Muscle of arm (tissue), 14 donors: ENCODE measurements at places on chromosomes 2 and 18.

GRCh38 chr2:211846036-211846400 lies 692.6 kb downstream of the ERBB4 start:
- DNase-seq: no peak

DNA sequence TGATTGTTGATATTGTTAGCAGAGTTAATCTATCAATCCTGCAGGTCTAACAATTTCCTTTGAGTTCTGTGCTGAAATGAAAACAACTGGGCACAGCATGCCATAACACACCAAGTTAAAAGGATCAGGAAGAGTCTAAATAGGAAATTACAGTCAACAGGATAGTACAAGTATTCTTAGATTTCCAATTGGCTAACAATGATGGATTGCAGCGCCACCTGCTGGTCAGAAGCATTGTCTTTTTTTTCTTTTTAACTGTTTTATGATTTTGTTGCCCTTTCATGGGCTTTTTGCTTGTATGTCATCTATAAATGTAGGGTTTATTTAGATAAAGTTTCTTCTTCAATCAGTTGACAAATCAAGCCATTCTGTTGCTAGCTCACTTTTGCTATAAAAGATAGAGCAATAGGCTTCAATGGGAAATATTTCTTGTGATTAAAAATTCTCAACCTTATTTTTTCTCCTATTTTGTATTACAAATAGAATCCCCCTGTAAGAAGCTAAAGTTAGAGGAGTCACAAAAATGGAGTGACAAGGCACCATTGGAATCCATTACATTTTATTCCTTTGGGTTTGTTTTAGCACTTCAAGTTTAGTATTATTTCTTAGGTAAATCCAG lies 40.8 kb upstream of the RPRM start:
- peak; percentile 53 for DNase-seq

DNA sequence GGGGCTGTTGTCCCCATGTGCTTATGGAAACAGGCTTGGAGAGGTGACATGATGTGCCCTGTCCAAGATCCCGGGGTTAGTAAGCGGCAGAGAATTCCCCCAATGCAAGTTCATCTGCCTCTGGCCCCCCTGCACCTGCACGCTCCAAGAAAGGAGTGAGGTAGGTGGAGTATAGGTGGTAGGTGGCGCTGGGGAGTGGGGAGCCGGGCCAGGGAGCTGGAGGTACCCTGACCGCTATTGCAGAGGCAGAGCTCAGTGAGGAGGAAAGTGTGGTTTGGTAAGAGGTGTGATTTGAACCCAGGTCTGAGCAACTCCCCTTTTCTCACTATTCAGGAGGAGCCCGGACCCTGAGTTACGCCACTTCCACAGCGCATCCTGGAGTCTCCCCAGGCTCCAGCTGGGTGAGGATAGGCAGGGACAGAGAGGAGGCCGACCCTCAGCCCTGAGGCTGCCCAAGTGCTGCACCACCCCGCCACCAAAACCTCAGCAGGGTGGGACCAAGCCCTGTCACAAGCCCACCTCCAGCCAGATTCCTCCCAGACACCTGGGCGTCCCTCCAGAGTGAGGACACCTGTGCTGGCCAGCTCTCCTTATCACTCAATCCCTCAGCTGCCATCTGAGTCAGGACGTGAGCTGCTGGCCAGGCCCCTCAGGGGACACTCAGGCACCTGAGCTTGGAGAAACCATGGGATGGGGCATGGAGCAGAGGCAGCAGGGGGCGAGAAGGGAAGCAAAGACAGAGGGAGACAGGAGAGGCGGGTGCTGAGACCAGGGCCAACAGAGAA lies 5.6 kb downstream of the HAAO start:
- DNase-seq: no peak

- DNase-seq: no peak
These were observed 99.3 kb downstream of the ASB1 start for GRCh38 chr2:238525990-238526389.

DNA sequence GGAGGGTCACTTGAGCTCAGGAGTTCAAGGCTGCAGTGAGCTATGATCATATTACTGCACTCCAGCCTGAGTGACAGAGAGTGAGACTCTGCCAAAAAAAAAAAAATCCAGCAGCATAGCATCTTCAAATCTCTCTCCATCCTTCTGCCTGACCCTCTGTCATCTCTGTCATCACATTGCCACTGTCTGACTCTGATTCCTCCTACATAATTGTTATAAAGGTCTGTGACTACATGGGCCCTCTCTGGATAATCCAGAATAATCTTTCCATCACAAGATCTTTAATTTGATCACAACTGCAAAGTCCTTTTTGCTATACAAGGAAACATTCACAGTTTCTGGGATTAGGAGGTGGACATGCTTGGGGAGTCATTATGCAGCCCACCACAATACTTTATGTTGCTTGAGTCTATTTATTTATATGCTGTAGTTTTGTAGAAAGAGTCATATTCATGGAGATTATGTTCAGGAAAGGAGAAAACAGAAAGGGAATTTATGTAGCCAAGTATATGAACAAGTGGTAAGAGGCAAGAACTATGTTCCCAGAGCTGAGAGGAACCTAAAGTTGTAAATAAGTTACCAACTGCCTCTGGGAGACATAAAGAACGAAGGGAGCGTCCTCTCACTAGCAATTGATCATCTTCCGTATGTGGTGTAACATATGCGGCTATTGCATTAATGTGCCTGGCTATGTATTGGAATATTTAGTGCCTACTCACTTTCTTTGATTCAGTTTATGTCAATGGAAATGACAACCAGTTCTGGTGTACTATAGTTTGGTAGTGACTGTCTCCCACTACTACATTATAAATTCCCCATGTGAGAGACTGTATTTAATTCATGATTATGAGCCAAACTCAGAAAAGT lies 21.5 kb downstream of the RND3 start:
- no peak for DNase-seq

- no peak for DNase-seq
These were observed 1215.2 kb upstream of the TMEFF2 start for GRCh38 chr2:193409951-193410350.

GRCh38 chr2:101032084-101032776 lies 30.1 kb downstream of the RPL31 start:
- no peak for DNase-seq

DNA sequence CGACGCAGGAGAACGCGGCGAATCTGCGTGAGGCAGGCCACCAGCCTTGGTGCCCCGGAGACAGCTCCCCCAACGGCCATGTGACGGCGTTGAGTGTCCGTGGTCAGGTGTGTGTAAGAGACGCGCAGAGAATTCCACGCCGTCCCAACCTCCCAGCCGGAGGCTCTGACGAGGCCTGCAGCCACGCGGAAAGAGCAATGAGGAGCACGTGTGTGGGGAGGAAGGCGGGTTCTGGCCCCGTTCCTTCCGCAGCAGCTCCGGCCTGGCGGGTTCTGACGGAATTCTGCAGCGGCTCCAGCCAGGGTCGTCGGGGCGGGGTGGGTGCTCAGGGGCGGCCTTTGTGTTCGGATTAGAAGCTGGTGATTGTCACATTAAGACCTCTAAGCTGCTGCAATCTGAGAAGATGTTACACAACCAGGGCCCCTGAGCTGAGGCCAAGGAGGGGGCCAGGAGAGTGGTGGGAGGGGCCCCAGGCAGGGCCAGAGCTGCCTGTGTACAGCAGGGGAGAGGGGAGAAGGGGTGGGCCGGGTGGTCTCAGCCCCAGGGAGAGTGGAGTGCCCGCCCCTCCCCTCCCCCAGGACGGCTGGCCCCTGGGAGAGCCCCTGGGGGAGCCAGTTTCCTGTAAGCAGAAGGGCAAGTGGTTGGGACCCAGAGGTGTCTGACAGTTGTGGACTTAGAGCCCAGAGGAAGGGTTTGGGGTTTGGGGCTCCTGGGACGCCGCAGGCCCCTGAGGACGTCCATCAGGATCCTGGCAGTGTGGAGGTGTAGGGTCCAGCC lies 5.1 kb upstream of the GAL3ST2 start:
- peak; percentile 65 for DNase-seq

DNA sequence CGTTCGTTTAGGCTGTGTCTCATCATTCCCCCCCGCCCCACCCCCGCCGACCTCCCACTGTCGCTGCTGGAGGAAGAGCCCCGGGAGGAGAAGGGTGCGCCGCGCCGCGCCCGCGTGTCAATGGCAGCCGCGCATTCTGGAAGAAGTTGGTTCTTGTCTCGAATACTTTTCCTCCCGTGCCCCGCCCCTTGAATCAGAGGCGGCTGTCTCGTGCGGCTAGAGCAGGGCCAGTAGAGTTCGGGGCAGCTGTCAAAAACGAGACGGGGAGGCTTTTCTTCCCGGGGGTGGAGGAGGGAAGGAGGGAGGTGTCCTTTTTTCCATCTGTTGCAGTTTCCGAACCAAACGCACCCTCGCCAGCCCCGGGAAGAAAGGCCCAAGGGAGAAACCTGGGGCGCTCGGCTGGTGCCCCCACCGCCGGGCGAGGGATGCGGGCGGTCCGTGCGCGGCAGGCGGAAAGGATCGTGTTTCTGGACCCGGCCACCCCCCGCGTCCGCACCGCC lies 410 bp upstream of the TGIF1 start:
- peak; percentile 78 for DNase-seq

DNA sequence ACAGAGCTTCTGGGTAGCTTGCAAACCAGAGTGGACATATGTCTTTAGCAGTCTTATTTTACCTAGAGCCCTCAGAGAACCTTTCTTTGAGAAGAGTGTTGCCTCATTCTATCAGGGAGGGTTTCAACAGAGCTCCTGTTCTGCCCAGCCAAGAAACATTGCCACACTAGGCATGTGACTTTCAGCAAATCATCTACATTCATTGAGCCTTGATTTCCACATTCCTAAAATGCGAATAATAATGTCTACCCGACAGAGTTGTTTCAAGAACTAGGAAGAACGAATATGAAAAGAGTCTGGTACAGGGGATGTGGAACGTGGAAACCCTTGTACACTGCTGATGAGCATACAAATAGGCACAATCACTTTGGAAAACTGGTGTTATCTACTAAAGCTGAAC lies 7.8 kb upstream of the PRKAG3 start:
- no peak for DNase-seq

DNA sequence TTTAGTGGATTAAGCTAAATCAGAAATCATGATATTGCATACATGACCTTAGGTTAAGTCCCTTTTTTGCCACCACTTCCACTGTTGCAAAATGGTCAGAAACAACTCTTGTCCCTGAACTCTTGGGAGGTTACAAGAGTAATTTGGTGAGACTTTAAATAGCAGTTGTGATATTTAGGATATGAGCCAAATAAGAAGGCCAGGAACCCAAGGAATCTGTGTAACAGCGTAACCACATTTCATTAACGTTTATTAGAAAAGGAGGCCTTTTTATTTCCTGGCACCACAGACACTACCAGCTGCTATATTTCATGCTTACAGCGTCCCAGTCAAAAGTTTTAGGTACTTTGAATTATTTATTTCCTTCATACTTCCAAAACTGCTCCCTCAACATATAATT lies 268.0 kb downstream of the GPD2 start:
- DNase-seq: no peak

DNA sequence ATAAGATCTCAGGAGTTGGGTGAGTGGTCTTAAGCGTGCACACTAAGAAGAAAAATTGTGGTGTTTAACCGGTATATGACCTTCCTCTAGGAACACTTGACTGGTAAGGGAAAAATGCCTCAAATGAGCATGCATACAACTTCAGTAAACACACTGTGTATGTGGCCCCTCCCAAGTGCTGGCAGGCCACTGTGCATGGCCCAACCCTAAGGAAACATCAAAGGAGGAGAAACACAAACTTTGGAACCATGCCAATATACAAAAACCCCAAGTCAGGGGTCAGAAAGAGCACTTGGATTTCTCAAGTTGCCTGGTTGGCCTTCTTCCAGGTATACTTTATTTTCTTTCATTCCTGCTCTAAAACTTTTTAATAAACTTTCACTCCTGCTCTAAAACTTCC lies 308.9 kb upstream of the LRRTM4 start:
- no peak for DNase-seq

DNA sequence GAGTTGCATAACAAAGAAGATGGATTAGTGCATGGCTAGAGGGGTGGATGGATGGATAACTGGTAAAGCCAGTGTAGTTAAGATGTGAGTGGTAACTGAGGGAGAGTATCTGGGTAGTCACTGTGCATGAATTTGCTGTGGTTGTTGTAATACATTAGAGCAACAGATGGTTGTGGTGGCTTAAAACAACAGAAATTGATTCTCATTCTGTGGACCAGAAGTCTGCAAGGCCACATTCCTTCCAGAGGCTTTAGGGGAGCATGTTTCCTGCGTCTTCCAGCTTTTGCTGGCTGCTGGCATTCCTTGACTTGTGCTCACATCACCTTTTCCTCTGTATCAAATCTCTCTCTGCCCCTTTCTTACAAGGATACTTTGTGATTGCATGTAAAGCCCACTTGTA lies 155.4 kb downstream of the ASB1 start:
- DNase-seq: no peak

DNA sequence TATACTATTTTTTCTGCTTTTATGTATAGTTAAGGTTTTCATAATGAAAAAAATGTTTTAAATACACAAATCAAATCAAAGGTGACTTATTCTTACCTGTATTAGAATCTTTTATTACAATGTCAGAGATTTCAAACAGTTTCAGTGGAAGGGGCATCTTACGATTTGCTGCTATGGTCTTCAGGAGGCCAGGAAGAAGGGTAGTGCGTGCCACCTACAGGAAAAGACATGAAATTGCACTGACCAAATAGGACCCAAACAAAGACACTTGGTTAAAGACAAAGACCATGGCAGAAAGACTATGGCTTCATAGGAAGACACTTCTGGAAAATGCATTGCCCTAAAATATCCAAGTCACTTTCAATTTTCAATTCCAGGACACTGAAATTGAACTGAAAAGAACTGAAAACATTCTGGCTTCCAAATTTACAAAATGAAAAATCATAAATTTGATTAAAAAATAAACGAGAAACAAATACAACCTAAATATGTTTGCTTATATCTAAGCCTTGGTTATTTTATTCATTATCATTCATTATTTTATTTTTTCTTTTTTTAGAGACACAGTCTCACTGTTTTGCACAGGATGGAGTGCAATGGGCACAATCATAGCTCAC lies 42.1 kb downstream of the FARSB start:
- DNase-seq: peak; percentile 36

DNA sequence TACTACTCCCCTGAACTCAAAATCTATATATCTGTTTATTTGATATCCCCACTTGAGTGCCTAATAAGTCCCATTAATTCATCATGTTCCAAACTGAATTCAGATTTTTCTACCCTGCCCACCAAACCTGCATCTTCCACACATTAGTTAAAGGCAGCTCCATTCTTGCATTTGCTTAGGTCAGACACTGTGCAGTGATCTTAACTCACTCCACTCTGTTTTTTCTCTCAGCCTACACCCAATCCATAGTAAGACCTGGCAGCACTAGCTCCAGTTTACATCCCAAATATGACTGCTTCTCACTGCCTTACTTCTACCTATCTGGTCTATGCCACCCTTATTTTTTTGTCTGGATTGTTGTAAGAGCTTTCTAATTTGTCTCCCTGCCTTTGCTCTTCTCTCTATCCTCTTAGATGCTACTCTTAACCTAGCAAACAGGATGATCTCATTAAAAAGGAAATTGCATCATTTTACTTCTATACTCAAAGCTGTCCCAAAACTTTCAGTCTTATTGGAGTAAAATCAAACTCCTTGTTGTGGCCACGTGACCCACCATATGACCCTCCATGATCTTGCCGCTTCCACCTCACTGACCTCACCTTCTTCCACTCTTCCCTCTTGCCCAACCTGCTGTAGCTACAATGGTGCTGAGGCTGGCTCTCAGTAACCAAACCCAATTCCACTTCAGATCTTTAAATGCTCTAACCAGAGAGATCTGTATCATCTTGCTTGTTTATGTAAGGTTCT lies 274.9 kb upstream of the FANCL start:
- DNase-seq: no peak

- no peak for DNase-seq
These were observed 279.8 kb downstream of the C1D start for GRCh38 chr2:67783026-67783425.
